ENCODE measurements at places on chromosomes 7 and 10.

DNA sequence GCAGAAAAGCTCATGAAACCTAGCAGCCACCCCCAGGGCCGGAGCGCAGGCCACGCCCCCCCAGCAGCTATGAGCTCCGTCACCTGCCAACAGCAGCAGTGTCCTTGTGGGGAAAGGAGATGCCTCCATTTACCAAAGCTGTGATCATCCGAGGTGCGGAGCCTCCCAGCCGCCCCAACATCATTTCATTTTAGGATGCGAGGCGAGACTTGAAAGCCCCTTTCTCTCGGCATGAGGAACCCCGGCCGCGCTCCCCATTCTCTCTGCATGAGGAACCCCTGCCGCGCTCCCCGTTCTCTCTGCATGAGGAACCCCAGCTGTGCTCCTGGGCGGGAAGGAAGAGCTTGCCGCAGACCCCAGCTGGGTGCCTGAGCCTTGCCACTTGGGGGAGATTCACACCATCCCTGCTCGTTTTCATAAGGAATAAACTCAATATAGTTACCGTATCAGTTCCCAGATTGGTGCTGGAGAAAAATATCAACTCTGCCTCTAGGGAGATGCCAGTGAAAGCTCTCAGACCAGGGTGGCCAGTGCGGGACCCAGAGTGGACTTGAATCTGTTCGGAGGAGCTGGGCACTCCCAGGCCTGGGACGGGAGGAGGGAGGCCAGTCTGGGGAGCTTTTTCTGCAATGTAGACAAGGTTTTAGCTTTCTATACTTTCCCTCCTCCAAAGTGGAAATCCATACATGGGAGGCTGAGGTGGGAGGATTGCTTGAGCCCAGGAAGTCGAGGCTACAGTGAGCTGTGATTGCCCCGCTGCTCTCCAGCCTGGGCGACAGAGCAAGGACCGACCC is 35.0 kb downstream of the JAKMIP3 start:
- H3K4me3 ChIP-seq, result no peak overlapping the region
- no peaks in the 10 kb centered on the region for H3K4me1 ChIP-seq
- no peaks in the 10 kb centered on the region for H3K27me3 ChIP-seq

DNA sequence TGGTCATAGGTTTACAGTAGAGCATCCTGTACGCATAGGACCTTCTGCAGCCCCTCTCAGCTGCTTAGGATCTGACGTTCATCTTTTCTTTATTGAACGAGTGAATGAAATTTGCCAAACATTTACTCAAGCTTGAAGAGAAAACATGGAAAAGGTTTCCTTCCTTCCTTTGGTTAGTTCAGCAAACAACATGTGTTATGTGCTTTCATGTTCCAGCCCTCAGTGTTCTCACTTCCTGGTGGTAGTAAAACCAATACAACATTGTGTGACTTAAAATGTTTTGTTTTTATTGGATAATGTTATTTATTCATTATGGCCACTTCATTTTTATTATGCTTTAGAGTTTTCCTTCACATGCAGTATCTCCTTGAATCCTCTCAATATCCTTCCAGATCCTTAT is 1.4 kb upstream of the CDCA7L start:
- H3K36me3 ChIP-seq, result no peaks in the 10 kb centered on the region
- no peak for DNase-seq
- no peak overlapping the region for H3K4me3 ChIP-seq

DNA sequence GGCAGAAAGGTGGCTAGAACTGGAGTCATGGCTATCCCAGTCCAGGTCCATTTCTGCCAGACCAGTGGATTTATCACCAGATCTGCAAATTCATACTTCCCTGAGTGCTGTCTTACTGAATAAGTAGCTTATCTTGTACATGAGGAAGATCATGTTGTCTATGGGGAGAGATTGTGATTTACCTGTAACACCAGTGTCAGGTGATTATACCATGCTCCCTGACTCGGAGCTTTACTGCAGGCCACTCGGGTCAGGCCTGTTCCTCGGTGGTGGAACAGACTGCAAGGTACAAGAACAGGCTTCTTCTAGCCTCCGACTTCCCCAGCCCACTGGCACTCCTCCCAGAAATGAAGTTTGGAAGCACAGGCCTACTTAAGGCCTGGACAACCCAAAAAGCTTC is 42.6 kb upstream of the DLG5 start:
- no peaks in the 10 kb centered on the region for H3K4me1 ChIP-seq
- DNase-seq, result no peak
- no peak overlapping the region for H3K27ac ChIP-seq
- no peak overlapping the region for H3K4me3 ChIP-seq
- no peaks in the 10 kb centered on the region for H3K27me3 ChIP-seq
- no peaks in the 10 kb centered on the region for H3K36me3 ChIP-seq

GRCh38 chr7:30595436-30596013 is 847 bp downstream of the GARS1 start:
- H3K27me3 ChIP-seq, result no peaks in the 10 kb centered on the region
- peak overlapping the region; percentile 99 for H3K27ac ChIP-seq
- H3K36me3 ChIP-seq, result peaks cover 9% of the 10 kb centered on the region
- peak overlapping the region; percentile 100 for H3K4me3 ChIP-seq

GRCh38 chr7:136523571-136523970 is 344.9 kb upstream of the CHRM2 start:
- H3K27me3 ChIP-seq, result no peaks in the 10 kb centered on the region
- H3K27ac ChIP-seq, result no peak overlapping the region
- H3K4me1 ChIP-seq, result no peaks in the 10 kb centered on the region
- no peak overlapping the region for H3K4me3 ChIP-seq
- DNase-seq, result no peak

GRCh38 chr10:124259139-124259825 is 159.4 kb downstream of the OAT start:
- peak; percentile 67 for DNase-seq
- H3K4me3 ChIP-seq, result no peak overlapping the region
- no peaks in the 10 kb centered on the region for H3K36me3 ChIP-seq
- no peaks in the 10 kb centered on the region for H3K27me3 ChIP-seq
- no peaks in the 10 kb centered on the region for H3K4me1 ChIP-seq

Data from common myeloid progenitor, CD34-positive (primary cell).